ENCODE measurements at places on chromosomes 5 and 9. TPM values are rescaled to one million over a fixed set of nuclear protein-coding genes. Genes with fewer than 3 reads are reported as not detected.

DNA sequence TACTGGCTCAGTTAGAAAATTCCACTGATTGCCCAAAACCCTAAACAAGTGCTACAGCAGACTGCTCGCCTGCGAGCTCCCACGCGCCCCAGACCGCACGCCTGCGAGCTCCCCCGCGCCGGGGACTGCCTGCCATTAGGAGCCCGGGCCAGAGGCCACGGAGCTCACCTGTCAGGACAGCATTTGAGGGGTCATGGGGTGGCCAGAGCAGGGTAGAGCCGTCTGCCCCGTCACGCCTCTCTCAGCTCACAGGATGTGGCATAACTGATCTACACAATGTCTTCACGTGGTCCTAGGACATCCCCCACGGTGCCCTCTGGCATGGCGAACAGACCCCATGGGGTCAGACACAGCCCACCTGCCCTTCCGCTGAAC is 29.1 kb upstream of the LRRC14B start:
- DNase-seq, result no peak

- peak; percentile 4 for DNase-seq
These were observed 679.8 kb downstream of the CETN3 start for GRCh38 chr5:89729623-89730301.

- DNase-seq, result no peak
These were observed 43.7 kb upstream of the POMT1 start for GRCh38 chr9:131459056-131459455.

GRCh38 chr5:172648755-172649154 is 7.7 kb downstream of the NEURL1B start:
- no peak for DNase-seq

- DNase-seq, result no peak
These were observed 590 bp downstream of the HDAC3 start for GRCh38 chr5:141636106-141636412.

- peak; percentile 14 for DNase-seq
These were observed 99.5 kb upstream of the FBXL17 start for GRCh38 chr5:108481355-108481931.

GRCh38 chr9:17425384-17425783 is 153.5 kb upstream of the SH3GL2 start:
- no peak for DNase-seq

GRCh38 chr5:13510616-13511015 is 433.9 kb downstream of the DNAH5 start:
- DNase-seq, result no peak

GRCh38 chr5:120769312-120769872 is 305.3 kb downstream of the PRR16 start:
- DNase-seq, result no peak

DNA sequence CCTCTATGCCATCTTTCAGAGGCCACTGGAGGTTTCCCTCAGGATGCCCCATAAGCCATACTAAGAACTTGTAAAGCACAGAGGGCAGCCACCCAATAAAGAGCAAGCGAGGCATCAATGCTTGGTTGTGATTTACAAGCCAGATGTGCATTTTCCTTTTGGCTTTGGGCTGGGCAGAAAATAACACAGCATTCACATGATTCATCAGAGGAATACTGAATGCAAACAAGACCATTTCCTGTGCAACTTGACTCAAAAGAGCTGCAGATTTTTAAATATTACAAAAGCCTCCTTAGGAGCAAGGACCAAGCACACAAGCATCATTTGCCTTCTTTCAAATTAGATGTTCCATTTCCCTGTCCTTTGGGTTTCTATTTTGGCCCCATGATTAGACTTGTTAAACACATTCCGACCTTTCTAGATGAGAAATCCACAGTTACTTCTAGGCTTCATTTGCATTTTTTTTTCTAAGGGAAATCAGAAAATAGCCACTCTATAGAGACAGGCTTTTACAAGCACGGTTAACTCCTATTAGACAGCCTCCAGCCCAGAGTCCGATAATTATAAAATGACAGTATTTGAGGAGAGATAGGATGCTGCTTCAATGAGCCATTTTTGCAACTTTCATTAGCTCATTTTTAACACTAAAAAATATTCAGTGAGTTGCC is 207.8 kb downstream of the SEMA5A start:
- DNase-seq, result no peak

GRCh38 chr5:150653145-150653761 is 7.8 kb upstream of the MYOZ3 start:
- no peak for DNase-seq

GRCh38 chr5:96326902-96327301 is 106.1 kb downstream of the PCSK1 start:
- no peak for DNase-seq

- no peak for DNase-seq
These were observed 28.6 kb upstream of the TAS2R1 start for GRCh38 chr5:9658706-9659105.

DNA sequence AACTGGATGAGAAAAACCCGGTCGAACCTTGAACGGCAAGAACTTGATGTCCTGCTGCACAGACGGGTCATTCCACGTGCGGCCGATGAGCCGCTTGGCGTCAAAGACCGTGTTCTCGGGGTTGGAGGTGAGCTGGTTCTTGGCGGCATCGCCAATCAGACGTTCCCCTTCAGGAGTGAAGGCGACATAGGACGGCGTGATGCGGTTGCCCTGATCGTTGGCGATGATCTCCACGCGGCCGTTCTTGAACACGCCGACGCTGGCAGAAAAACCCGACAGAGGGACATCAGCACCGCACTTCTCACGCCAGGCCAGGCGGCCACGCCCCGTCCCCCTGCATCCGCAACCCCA is 519 bp downstream of the HSPA5 start:
- peak; percentile 74 for DNase-seq

GRCh38 chr5:154654486-154655371 is 100.4 kb upstream of the LARP1 start:
- peak; percentile 32 for DNase-seq

DNA sequence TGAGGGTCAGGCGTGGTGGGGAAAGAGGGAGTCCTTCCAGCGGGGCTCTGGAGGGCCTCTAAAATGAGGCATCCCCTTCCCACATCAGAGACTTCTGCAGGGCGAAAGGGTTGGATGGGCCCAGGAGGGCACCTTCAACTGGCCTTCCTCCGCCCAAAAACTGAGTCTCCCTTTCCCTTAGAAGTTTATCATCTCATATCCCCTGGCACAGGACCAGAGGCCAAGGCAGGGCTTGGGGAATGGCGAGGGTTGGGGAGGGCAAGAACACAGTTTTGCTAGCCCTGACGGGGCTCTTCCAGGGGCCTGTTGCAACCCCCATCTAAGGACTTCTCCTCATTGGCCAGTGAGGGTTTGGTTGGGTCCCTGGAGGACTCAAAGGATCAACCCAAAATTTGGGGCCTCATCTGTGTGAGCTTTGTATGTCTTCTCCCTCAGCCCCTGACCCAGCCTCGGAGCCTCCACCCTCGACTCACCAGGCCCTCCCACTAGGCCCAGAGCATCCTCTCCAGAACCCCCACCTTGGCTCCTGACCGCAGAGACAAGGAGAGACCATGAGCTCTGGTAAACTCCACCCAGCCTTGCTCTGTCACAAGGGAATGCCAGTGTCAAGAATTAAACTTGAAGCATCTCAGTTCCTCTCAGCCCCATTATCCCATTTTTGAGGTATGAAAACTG is 24.1 kb downstream of the AQP7 start:
- DNase-seq, result no peak

CARTPT gene
- not detected for total RNA-seq

ZFP62 gene
- 22.9 TPM for total RNA-seq

BHMT2 gene
- not detected for total RNA-seq

IQGAP2 gene
- total RNA-seq, result 17.4 TPM

UGCG gene
- total RNA-seq, result 29.5 TPM

DOCK8 gene
- total RNA-seq, result 49.4 TPM

ACOT12 gene
- total RNA-seq, result not detected

QRFP gene
- not detected for total RNA-seq
